Activated CD4-positive, CD25-positive, alpha-beta regulatory T cell treated with anti-CD3 and anti-CD28 coated beads, Interleukin-2, amount 50 U/mL, for 16 hours (primary cell): ENCODE measurements at places on chromosomes 4 and X.

DNA sequence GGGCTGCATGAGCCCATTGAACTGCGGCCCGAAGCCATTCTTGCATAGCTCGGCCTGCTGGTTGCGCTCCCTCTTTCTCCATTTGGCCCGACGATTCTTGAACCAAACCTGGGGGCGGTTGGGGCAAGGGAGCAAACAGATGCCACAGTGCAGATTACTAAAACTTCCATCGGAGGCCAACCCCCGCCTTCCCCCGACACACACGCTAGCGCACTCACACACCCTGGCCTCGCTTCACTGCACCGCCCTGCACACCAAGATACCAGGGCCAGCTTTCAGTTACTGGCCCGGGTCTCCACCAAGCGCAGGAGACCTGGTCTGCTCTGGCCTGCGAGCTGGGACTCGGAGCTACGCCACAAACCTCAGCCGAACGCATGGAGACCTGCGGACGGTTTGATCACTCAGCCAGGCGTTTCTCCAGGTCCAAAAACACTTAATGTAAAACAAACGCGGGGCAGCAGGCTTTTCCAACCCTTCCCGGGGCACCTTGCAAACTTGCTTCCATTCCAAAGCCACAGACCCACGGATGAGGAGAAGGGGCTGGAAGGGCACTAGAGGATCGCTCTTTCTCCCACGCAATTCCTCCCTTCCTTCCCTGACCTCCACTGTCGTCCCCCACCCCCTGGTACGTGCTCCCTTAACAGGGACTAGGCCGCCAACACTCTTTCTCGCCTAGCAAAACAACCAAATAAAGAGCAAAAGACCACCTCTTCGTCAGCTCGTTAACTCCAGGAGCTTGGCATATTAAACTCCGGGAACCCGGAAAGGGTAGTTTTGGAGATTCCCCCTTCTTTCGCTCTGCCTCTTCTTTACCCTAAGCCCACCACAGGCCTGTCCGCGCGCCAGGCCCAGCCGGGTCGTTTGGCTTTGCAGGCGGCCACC is 4.1 kb downstream of the PITX2 start:
- DNase-seq: no peak

DNA sequence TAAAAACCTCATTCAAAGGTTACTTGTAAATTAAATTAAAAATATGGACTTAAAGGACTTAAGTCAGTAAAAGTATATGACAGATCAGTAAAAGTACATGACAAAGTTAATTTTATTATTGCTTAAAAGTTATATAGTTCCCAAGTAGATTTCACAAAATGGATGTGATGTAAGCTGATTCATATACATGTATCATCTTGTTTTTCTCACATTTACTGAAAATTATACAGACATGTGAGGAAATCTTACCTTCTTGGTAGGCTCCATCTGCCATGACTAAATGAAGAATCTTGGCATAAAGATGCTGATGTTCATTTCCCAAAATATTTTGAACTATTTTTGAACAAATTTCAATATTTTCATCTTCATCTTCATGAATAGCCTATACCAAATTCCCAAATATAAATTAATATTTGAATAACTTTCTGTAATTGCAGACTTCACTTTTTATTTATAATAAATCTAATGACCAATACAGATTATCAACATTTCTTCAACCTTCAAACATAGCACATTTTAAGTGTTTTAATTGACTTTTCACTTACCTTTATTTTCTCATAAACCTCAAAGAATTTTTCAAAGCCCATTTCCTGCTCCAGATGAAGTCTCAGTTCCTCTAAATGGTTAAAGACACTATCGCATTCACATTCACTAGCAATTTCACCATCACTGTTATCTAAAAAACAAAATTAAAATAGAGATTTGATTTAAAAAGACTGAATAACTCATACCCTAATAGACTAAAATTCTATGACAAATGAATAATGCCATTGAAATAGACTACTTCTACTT is 129.4 kb upstream of the SH3RF1 start:
- DNase-seq: no peak

GRCh38 chr4:151857368-151857767 is 96.6 kb upstream of the GATB start:
- DNase-seq: no peak

- DNase-seq: no peak
Observed at GRCh38 chr4:67466751-67467150, 78.6 kb downstream of the CENPC start.

DNA sequence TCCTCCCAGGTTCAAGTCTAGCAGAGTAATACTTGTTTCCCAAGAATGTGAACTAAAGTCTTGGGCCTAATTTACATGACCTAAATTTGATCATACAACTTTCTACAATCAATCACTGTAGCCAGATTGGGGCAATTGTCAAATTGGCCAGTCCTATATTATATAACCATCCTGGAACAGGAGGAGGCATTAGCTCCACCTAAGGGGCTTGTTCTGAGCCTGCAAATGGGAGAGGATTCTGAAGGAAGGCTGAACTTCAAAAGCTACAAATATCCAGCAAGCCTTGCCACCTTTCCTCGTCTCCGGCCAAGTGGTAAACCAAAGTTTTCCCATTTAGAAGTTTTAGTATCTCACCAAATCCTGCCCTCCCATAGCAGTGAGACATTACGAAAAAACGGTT is 1289.6 kb upstream of the TENM3 start:
- DNase-seq: no peak

GRCh38 chrX:16202943-16203342 is 35.7 kb downstream of the MAGEB17 start:
- DNase-seq: no peak

DNA sequence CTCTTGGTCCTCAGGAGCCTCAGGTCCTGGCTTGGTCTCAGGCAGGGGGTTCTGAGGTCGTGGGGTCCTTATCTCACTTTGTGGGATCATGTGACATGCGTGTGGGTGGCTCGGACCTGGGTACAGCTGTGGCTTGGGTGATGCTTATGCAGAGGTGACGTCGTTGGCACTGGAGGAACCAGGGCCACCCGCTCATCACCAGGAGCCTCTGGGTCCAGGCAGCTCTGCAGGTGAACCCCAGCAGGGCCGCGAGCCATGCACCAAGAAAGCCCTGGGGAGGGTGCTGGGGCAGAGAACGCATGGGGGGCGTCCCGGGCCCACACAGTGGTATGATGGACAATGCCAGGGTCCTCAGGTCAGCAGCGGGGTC is 8.7 kb downstream of the ATP5ME start:
- no peak for DNase-seq

DNA sequence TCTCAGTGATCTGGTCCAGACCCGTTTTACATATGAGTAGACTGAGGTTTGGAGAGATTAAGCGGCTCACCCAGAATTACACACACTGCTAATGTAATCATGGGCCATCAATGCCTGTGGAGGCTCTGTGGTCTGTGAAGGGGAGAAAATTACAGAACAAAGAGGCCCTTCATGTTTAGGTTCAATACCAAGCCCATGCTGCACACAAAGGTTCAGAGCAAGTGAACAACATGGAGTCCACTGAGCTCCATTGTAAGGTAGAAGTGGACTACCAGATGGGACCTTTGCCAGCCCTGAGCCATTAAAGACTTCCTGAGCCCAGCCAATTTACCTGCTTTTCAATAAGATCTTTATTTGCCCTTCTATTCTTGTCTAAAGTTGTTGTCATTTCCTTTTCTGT is 109.8 kb downstream of the LUZP4 start:
- no peak for DNase-seq

- no peak for DNase-seq
Observed at GRCh38 chr4:90024519-90024918, 102.7 kb upstream of the CCSER1 start.

- DNase-seq: no peak
Observed at GRCh38 chr4:25951390-25951952, 37.5 kb downstream of the SMIM20 start.

- DNase-seq: no peak
Observed at GRCh38 chrX:150184491-150184890, 178.6 kb upstream of the MAMLD1 start.

DNA sequence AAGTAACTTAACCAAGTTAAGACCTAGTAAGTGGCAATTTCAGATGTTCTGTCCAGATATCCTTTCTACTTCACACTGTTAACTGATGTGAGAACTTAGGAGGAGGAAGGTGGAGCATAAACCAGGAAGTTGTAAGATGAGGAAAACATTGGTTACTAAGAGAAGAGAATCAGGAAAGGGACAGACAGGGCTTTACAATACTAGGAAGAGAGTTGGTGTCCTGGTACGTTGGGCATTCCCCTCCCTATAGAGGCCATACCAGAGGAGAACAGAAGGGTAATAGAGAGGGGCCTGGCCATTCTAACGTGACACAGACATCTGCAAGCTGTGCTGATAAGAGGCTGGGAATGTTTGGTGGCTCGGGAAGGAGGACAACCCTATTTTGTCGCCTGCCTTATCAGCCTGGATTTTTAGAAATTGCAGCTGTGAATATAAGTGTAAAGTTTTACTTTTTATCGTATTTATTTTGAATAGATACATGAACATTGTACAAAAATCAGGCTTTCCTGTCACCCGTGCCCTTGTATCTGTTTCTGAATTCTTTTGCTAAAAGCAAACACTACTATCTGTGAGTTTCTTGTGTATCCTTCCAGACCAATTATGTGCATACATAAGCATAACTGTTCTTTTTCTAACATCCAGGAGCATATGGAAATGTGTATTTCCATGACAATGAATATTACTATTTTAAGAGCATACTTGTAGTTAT is 53.5 kb upstream of the HPRT1 start:
- no peak for DNase-seq

DNA sequence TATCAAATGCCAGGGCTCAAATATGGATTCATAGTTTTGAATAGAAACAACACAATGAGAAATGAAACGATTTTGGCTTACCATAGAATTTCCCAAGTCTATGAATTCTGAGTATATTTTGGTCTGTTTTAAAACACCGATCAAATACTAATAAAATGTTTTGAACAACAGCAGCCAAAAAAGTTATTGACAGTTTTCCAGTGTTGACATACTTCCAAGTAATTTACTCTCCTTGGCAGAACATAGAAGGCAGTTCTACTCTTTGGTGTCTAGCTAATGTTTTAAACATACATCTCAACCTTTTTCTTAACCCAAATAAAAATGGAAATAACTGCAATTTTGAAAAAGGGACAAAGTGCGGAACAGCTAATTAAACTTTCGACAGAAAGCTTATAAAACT is 1419.8 kb downstream of the ADGRL3 start:
- DNase-seq: no peak

DNA sequence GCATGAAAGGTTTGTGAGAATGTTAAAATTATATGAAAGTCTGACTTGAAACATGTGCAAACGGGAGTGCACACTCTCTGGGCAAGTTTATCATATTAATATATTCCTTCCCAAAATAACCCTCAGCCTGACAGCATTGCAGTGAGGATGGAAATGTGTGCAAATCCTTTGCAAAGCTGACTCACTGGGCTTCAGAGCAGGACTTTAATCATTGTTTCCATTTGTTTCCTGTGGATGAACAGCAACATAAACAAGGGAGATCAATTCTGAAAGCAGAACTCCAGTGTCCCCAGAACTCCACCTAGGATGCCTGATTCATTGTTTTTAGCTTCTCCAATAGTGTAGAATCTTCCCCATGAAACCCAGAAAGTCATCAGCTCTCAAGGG is 32.9 kb downstream of the SLC2A9 start:
- no peak for DNase-seq

DNA sequence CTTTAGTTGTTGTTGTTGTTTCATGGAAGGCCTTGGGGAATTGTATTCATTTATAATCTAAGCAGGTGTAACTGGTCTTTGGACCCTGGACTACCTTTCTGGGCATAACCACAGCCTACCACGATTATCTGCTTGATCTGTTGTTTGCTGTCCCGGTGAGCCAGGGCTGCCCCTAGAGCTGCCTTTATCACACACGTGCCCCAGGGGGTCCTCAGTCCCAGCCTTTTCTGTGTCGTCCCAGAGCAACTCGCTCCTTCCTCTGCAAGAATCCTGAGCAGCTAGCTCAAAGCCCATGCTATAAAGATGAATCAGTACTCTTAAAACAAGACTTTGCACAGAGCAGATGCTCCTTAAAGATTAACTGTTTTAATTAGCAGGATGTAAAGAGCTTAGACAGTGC is 273.2 kb downstream of the EVC2 start:
- DNase-seq: no peak

DNA sequence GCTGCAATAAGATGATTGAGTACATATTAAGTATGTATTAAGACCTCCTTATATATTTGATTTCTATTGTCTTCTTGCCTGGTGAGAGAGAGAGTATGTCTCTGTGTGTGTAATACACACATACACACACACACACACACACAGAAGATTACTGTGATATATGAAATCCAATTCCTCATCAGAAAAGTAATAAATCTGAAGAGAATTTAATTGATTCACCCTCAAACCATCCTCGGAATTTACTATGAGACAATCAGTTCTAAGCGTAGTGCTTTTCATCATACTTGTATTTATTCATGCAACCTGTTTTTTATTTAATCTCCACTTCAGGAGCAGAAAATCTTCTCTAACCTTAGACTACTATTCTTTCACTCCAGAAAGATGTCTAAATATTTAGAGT is 62.3 kb upstream of the TLL1 start:
- no peak for DNase-seq

GRCh38 chrX:87583679-87584078 is 66.1 kb downstream of the KLHL4 start:
- DNase-seq: no peak

GRCh38 chr4:82217986-82218715 is 155.6 kb downstream of the HNRNPD start:
- no peak for DNase-seq
